ENCODE measurements at places on chromosomes 1 and 21. TPM values are rescaled to one million over a fixed set of nuclear protein-coding genes. Genes with fewer than 3 reads are reported as not detected.
A peak's percentile ranks its signal among the peaks of the same experiment; 100 is the strongest.

TPTE gene
- polyA plus RNA-seq: not detected

GRCh38 chr1:109877317-109877771 is 33.3 kb upstream of the CSF1 start:
- peak; percentile 52 for DNase-seq

- DNase-seq: no peak
Measured at GRCh38 chr1:53734650-53735211, 4.2 kb downstream of the GLIS1 start.

GRCh38 chr1:57278558-57278957 is 145.3 kb downstream of the DAB1 start:
- DNase-seq: no peak

DNA sequence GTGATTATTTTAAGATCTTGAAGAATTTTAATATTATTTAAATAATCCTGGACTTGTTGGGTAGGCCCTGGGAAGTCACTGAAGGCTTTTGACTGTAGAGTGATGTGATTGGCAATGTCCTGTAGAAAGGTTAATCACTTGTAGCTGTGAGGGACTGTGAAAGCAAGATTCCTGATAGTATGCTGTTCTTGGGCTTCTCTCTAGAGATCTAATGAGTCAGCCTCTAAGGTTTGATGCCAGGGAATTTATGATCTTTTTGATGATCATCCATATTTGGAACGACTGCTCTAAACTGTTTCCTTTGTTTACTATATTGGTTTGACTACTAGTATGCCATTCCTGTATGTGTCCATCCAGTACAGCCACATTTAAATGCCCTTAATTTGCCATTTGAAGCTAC is 56.5 kb downstream of the CAMSAP2 start:
- DNase-seq: no peak

KRTAP24-1 gene
- polyA plus RNA-seq: not detected

DNA sequence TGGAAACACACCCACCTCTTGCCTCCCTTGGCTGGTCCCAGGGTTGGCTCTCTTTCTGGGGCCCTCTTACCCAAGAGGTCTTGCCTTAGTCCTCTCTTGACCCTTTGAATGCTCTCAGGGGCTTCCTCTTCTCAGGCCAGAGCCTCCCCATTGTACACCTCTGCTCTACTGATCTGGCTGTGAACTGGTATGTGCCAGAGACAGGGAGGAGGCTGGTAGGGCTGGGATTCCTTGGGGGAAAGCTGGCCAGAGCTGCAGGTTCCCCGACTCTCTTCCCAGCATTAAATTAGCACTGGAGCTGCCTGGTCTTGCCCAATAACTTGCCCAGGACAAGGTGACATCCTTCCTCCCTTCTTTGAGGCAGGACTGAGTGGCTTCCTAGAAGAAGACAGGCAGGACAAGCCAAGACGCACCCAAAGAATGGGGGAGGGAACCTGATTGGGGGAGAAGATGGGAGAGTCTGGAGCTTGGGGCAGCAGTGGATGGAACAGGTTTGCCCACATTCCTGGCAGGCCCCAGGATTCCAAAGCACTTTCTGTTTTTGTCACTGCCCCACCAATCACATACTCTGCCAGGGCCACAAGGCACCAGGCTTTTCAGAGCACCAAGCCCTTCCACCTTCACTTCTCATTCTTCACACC is 37.2 kb upstream of the CITED4 start:
- no peak for DNase-seq
